Stimulated activated CD4-positive, alpha-beta T cell treated with anti-CD3 and anti-CD28 coated beads, Interleukin-15, amount 100 ng/mL, for 1 hour (primary cell): ENCODE measurements at places on chromosomes 3 and 15.

DNA sequence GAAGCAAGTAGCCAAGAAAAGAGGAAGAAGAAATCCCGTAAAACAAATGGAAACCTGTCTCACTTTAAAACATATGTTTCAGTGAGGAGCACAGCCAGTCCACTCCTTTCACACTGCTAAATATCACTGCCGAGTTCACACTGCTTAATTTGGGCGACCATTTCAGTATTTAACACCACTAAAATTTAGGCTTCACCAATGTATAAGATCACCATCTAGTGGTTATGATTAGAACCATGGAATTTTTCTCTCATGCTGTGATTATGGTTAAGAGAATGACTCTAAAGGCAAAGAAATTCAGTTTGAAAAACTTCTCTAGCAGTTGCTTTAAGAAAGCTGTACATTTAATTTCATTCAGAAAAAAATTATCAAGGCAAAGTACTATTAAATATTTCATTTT is 16.6 kb downstream of the SLC4A7 start:
- DNase-seq = no peak

DNA sequence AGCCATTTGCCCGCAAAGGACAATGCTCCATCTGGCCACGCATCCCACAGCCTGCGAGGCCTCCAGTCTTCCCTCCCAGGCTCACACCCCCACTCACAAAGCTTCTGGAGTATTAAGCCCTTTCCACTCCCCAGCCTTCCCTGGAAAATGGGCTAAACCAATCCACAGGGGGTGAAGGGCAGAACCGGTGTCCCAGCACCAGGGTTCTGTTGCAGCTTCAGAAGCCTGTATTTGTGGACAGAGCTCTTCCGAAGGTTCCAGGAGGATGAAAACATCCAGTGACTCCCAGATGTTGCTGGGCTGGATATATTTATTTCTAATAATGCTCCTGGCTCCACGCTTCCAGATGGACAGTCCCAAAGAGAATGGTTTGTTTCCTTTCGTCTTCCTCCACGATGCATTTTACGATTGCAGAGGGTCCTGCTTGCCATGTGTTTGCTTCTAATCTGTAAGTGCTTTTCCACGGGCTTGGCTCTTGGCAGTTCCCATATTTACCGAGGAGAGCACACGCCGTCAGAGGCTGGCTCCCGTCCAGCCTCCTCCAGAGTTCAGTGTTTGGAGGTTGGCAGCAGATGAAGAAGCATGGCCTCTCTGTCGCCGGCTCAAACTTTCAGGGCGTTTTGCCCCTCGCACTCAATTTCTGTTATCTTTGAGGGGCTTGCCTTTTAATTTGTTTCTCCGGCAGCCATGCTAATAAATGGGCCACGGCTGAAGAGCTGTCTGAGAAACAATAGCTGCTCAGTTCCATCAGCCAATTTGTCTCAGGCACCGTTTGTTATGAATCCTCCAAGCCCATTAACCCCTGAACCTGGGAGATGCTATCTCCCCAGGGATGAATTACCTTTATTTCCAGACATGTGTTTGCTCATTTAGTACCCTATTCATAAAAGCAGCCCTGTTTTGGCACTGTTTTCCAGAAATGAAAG is 367.9 kb upstream of the PROK2 start:
- no peak for DNase-seq

- DNase-seq = no peak
Observed at GRCh38 chr3:186053954-186054791, 54.7 kb downstream of the ETV5 start.

GRCh38 chr15:100297812-100298211 is 44.0 kb downstream of the ADAMTS17 start:
- DNase-seq = no peak

- no peak for DNase-seq
Observed at GRCh38 chr15:57418635-57419034, 42.3 kb downstream of the CGNL1 start.

DNA sequence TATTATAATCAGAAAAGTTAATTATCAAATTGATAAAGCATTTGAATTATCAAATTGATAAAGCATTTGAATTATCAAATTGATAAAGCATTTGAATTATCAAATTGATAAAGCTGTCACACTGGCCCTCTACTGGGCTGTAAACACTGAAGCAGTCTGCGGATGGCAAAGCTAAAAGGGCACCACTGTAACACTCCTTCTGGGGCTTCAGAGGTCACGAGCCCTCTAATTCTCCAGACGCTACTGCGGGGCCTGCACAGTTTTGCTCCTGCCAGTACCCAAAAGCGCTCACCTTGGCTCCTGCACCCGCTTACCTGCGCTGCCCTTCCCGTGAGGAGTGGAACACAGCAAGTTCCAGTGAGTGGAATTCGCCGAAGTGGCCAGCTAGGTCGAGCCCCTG is 409.0 kb upstream of the KCNMB2 start:
- no peak for DNase-seq

- DNase-seq = no peak
Observed at GRCh38 chr3:129938140-129938930, 36.2 kb upstream of the TRH start.

GRCh38 chr3:194103505-194103904 is 32.4 kb upstream of the HES1 start:
- DNase-seq = no peak

GRCh38 chr3:195578565-195578964 is 5.2 kb downstream of the APOD start:
- DNase-seq = no peak

- no peak for DNase-seq
Observed at GRCh38 chr3:153443961-153444360, 281.9 kb downstream of the RAP2B start.

GRCh38 chr15:89498574-89498906 is 2.2 kb upstream of the RHCG start:
- no peak for DNase-seq

GRCh38 chr3:160671995-160672394 is 5.0 kb upstream of the ARL14 start:
- DNase-seq = no peak

DNA sequence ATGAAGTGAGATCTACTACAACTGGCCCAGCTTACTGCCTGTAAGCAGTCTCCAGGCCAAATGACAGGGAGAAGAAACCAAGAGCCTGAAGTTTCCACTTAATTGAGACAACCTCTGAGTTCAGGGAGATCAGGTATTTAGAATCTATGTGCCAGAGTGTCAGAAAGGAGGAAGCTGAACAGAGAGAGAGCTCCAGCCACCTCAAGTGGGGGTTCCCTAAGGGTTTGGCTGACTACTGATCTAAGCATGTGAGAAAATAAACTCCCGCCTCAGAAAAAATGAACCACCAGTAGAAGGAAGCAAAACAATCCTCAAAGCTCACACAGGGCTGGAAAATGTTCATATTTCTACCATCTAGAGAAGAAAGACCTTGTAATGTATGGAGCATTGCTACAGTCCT is 25.0 kb downstream of the ADAM10 start:
- no peak for DNase-seq

GRCh38 chr3:106124818-106125217 is 256.0 kb upstream of the CBLB start:
- DNase-seq = no peak

DNA sequence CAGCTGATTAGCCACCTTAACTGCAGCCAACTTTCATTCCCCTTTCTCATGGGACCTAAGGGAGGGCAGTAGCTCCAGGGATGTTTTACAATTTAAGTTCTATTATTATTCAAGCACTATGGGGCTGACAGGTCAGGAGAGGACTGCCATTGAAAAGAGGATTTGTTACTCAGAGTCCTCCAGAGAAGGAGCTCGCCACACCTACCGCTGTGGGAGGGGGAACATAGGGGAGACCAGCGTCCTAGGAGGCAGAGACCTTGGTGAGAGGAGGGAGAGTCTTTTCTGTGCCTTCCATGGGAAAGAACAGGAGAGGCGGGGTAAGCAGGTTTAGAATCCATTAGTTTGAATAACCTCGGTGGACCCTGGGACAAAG is 14.4 kb downstream of the ATP10A start:
- DNase-seq = no peak

DNA sequence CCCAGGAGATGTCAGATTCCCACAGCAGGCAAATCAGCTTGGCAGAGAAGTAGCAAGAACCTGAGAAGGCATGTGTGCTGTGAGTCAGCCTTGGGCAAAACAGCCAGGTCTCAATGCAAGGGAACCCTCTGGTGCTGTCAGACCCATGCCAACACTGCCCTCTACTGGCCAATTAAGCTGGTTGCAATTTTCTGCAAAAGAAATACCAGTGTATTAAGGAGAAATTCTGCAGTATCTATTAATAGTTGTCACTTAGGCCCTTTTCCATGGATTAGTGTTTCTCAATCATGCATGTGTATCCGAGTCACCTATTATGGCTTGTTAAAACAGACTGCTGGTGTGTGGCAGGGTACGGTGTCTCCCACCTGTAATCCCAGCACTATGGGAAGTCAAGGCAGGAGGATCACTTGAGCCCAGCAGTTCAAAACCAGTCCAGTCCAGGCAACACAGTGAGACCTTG is 26.2 kb downstream of the MAP4 start:
- peak; percentile 27 for DNase-seq

DNA sequence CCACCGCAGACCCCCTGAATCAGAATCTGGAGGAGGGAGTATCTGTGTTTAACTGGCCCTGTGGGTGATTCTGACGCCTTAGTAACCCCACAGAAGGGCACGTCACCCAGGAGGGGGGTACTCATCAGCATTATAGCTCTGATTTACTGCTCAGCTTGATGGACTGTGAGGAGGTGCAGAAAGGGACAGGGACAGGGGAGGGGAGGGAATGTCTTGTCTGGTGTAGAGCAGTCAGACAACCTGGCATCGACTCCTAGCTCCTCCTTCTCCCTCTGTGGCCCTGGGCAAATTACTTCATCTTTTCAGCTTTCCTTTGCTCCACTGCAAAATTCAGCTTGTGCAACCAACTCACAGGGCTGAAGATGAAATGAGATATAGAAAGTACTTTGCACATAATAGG is 42.3 kb upstream of the GLCE start:
- DNase-seq = no peak

DNA sequence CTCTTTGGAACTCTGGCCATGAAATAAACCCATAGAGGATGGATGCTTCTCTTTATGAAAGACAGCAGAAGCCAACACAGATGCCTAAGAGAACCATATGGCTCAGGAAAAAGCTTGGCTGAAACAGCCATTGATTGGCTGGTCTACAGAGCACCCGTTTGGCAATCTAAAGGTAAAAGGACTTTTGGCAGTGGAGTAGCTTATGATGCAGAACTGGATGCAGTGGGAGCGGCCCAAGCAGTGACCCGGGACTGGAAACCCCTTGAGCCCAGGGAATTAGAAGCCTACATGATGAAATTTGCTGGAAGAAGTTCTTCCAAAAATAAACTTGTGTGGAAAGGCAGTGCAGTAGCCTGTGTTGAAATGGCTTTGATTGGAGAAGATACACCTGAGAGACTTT is 360.2 kb downstream of the NR2F2 start:
- DNase-seq = no peak

DNA sequence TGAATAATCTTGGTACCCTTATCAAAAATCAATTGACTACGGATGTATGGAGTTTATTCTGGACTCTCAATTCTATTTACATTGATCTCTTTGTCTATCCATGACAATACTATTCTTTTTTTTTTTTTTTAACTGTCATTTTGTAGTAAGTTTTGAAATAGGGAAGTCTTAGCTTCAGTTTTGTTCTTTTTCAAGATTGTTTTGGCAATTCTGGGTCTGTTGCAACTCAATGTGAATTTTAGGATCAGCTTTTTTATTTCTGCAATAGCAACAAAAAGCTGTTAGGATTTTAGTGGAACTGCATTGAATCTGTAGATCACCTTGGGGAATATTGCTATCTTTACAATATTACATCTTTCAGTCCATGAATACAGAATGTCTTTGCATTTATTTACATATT is 21.4 kb downstream of the BTLA start:
- no peak for DNase-seq

- DNase-seq = no peak
Observed at GRCh38 chr15:48500595-48500994, 144.9 kb downstream of the FBN1 start.

DNA sequence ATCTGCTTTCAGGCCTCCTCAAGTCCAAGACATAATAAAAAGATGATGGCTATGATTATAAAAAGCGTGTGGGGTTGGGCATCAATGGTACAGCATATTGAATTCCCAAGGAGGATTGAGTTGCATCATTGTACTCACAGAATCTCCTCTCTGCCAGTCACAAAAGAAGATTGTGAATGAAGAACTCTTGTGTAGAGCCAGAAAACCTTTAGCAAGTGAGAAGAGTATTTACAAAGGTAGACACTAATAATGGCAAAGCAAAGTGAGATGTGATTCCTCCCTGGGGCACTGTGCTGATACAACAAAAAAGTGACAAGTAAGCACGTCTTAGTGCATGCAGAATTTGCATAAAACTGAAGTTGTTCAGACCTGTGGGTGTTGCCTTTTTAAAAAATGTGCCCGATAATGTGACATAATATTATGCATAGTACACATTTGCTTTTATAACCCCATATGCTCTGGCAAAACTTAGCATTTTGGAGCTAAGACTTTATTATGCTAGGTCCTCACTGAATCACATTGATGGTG is 291.2 kb upstream of the TBC1D5 start:
- DNase-seq = no peak

DNA sequence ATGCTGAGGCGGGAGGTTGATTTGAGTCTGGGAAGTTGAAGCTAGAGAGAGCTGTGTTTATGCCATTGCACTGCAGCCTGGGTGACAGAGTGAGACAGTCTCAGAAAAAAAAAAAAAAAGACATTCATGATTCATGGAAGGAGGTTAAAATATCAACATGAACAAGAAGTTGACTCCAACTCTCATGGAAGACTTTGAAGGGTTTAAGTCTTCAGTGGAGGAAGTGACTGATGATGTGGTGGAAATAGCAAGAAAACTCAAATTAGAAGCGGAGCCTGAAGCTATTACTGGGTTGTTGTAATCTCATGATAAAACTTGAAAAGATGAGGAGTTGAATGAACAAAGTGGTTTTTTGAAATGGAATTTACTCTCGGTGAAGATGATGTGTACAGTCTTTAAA is 491.8 kb downstream of the SQOR start:
- DNase-seq = no peak

DNA sequence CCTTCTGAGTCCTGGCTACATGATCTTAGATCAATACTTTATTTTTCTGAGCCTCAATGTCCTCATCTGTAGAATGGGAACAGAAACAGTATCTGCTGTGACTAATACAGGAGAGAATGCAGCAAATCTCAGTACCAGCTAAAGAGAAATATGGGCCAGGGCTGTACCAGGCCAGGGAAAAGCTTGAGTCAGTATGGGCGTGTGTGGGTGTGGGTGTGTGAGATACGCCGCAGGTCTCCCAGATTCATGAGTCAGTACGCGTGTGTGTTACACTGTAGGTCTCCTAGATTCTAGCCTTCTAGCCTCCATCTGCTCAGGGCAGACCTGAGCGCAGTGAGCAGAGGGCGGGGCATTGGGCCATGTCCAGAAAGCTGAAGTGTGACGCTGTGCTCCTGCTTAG is 15.2 kb downstream of the GNAI2 start:
- no peak for DNase-seq

DNA sequence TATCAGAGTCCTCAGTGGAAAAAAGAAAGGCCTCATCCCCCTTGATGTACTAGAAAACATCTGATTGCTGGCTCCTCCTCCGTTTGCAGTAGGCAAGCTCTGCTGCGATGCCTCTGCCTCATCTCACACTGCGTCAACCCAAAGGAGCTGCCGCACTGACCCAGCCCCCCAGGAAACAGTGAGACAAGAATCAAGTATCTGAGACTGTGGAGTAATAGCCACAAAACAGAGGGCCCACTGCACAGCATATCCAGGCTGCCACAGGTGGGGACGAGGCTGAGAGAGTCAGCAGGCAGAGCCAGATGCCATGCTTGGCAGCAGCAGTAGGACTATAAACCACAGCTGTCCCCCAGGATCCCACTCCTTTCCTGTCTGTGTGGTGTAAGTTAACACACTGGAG is 165.9 kb downstream of the STAC start:
- DNase-seq = no peak

- DNase-seq = no peak
Observed at GRCh38 chr3:179450901-179451264, 387 bp downstream of the GNB4 start.
